ENCODE measurements at places on chromosomes 11 and 22.

DNA sequence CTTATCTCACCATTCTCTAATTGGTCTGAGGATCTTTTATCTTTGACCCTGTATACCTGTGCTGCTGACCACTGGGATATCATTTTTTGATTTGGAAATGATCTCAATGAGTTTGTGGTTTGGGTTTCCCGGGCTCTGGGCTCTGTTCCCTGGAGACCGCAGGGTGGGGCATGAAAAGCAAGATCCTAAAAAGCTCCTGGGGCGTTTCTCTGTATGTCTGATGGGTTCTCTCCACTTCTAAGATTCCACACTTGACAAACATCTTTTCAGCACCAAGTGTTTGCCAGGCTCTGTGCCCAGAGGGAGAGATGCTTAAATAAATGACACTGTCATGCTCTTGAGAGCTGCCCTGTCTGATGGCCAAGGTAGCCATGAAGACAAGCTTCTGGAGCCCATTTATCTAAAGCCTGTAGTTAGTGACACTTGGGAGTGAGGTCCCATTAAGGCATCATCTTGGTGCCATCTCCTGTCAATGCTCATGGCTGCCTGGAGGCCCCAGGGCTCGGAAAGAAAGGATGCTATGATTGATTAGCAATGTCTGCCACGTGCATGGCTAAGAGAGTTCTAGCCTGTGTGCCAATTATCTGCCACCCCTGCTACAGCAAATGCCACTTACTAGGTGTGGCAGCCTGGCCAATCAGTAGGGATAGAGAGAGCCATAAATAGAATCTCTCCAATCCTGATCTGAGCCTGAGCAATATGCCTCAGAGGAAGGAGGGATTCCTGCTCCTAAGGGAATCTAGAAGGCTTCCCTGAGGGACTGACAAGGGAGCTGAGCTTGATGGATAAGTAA, 531.6 kb downstream of the MN1 start:
- no peak for DNase-seq

- no peak for DNase-seq
These were observed 38.2 kb upstream of the WEE1 start for GRCh38 chr11:9535189-9535781.

- DNase-seq = no peak
These were observed 17.1 kb downstream of the MS4A6E start for GRCh38 chr11:60344146-60344545.

DNA sequence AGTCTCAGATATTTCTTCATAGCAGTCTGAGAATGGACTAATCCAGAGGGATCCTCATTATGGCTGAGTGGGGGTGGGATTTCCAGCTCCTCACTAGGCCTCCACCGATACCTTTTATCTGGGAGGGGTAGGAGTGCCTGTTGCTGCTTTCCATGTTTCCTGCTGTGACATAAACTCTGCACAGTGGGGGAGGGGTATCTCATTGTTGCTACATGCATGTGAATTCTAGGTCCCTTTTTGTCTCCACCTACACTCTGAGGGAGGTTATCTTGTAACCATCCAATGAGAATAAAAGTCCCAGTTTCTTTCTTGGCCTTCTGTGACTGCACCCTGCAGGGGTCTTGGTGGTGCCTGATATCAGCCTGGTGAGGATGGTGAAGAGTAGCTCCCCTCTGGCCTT, 60.5 kb downstream of the ADAMTS15 start:
- DNase-seq = no peak

GRCh38 chr11:88704485-88704884, 361.3 kb downstream of the GRM5 start:
- DNase-seq = no peak

DNA sequence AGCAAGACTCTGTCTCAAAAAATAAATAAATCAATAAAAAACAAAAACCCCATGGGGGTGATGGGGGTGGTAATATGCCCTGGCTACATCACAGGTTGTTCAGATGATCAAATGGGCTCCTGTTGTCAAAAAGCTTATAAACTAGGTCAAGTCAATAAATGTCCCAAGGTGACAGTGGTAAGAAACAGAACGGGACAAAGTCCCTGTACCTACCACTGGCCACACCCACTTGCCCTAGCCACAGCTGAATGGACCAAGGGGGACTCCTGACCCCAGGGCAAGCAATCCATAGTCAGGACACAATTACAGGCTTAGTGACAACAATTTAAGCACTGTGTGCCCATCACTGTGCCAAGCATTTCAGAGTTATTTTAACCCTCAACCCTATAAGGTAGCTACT, 6.0 kb downstream of the NAGA start:
- no peak for DNase-seq

DNA sequence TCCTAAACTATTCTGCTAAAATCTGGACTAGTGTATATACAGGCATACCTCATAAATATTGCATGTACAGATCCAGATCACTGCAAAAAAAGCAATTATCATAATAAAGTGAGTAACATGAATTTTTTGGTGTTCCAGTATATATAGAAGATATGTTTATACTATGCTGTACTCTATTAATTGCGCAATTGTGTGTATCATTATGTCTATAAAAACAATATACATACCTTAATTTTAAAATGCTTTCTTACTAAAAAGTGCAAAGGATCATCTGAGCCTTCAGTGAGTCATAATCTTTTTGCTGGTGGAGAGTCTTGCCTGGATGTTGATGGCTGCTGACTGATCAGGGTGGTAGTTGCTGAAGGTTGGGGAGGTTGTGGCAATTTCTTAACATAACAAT, 35.4 kb upstream of the CEP295 start:
- DNase-seq = no peak

DNA sequence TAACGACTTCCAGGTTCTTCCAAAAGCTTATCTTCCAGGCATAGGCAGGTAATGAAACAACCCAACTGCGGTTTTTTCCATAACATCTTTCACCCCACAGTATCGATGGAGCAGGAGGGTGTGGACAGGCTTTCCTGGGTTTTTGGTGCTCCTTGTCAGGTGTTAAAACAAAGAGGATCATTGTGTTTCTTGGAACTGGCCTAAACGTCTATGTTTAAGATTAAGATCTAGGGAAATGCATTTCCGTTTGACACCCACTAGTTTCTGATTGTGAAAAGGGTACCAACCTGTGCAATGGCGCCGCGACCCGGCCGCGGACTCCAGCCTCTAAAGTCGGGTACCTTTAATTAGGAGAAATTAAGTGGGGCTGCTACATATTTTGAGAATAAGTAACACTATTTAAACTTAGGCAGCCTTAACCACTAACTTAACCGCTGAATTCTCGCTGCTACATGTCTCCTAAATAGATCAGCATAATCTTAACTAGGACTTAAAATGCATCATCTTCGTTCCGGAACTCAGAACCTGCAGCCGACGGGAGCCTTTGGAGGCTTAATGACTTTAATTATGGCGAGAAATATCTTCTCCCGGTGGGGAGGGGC, 31.5 kb downstream of the C22orf31 start:
- DNase-seq = no peak

- no peak for DNase-seq
These were observed 35.7 kb downstream of the CELSR1 start for GRCh38 chr22:46501701-46502100.

GRCh38 chr11:60977224-60977623, 5.7 kb downstream of the CD6 start:
- DNase-seq = no peak

GRCh38 chr22:38788846-38789245, 5.1 kb downstream of the DNAL4 start:
- no peak for DNase-seq

- DNase-seq = peak; percentile 27
These were observed 15.7 kb downstream of the CRTAM start for GRCh38 chr11:122853971-122854446.

DNA sequence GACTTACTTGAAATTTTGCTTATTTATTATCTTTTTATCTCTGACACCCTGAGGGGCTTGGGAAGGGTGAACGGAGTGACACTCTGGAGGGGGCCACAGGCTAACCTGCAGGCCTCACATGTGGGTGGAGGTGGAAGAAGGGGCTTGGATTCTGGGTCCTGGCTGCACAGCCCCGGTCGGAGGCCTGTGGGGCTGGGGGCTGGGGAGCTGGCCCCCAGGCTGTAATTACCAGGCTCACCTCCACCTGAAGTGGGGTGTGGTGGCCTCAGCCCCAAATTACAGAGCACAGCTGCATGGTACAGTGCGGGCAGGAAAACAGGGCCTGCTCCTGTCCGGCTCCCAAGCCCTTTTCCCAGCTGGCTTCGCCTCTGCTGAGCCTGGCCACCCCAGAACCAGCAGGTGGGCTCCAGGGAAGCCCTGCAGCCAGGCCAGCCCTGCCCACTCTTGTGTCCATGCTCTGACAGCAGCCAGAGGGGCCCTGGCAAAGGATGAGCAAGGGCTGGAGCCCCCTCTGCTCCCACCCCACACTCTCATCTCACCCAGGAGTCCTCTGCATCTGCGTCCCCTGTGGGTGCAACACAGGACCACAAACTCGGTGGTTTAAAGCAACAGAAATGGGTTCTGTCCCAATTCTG, 48.0 kb downstream of the IGF2 start:
- no peak for DNase-seq

- no peak for DNase-seq
These were observed 1.9 kb upstream of the OR6Q1 start for GRCh38 chr11:58028687-58029411.

- no peak for DNase-seq
These were observed 84.8 kb downstream of the TP53I11 start for GRCh38 chr11:44865866-44866272.

GRCh38 chr11:106495046-106495445, 417.6 kb downstream of the AASDHPPT start:
- no peak for DNase-seq

DNA sequence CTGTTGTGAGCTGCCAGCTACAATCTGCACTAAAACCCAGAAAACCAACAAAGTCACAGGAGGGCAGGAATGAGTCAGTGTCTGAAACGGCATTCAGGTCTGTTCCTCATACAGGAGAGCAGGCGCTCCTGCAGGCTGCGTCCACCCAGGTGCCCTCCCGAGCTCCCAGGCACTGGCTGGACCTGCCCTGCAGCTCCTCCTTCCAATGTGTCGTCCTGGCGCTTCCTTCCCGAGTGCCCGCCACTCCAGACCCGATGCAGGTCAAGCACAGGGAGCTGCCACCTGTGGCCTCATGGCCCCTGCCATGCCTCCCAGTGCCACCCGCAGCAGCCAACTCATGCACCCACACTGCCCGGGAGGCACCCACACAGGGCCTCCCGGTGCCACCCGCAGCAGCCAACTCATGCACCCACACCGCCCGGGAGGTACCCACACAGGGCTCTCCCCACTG, 12.0 kb downstream of the BRD1 start:
- no peak for DNase-seq

- DNase-seq = no peak
These were observed 14.2 kb upstream of the FAM83F start for GRCh38 chr22:39980596-39980995.

DNA sequence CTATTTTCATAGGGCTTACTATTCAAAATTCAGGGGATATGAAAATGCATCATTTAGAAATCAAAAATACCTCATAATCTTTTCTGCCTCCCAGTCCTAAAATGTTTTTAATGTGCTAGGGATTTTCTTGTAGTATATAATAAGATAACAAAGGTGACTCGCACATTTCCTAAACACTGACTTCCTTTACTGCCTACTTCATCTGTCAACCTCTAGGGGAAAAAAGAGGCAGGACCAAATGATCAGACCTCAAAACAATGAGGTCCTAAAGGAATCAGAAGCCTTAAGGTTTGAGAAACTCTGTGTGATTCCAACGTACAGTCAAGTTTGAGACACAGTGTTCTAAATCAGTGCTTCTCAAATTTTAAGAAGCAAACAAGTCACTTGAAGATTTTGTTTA, 56.1 kb upstream of the POU2AF2 start:
- DNase-seq = no peak

GRCh38 chr11:30143098-30143705, 87.6 kb upstream of the FSHB start:
- no peak for DNase-seq

GRCh38 chr11:58968251-58968711, 29.0 kb downstream of the GLYATL1 start:
- no peak for DNase-seq

GRCh38 chr22:27510024-27510423, 291.5 kb downstream of the MN1 start:
- DNase-seq = no peak

GRCh38 chr11:76577226-76577920, 93.2 kb downstream of the LRRC32 start:
- no peak for DNase-seq

GRCh38 chr11:117704395-117705100, 92.5 kb downstream of the DSCAML1 start:
- DNase-seq = no peak

DNA sequence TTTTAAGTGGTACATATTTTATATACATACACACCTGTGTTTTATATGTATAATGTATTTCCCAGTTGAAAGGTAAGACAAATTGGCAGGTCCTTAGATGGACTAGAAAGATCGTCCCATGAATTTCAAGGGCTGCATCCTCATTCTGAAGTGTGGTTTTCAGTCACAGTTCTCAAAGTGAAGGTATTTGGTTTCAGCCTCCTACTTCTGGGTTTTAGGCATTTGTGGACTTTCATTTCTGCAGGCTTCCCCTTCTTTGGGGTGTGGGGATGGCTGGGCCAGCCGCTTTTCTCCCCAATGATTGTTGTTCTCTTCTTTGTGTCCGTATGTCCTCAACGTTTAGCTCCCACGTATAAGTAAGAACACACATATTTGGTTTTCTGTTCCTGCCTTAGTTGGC, 10.0 kb downstream of the DCPS start:
- no peak for DNase-seq

DNA sequence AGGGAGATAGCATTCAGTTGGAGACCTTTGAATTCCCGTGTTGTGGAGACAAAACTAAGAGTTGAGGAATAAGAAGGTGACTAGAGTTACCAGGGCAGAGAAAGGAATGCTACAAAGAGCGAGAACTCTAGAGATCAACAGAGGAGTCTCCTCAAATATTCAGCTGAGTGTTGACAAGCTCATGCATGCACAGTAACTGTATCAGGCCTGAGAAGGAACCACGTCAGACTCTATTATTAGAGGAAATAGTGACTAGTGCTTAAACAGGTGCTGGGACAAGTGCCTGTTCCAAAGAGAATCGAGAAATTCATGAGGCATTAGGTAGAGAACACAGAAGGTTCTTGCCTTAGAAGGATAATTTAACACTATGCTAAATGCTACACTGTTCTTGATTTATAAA, 333.8 kb upstream of the CHORDC1 start:
- DNase-seq = no peak

DNA sequence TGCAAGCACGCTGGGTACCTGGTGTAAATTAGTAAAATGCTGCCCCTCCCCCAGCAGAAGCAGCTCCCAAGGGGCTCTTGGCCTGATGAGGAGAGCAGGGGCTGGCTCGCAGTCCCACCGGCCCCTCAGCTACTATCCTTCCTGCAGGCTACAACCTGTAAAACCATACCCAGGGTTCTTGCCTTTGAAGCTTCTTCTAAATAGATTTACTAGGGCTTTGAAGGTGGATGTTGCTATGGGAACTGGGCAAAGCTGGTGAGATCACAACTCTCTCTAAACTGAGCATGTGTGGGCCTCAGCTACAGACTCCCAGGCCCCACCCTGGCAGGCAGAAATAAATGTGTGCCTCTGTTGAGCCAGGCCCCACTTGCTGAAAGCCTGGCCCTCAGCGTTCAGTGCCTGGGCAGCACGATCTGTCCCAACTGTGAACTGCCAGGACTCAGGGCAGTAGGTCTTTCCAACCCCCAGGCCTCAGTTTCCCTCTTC, 18.5 kb downstream of the CD5 start:
- no peak for DNase-seq
